Activated CD8-positive, alpha-beta memory T cell treated with anti-CD3 and anti-CD28 coated beads, Interleukin-2, amount 10 ng/mL, durations not matched to agents 7 days and 5 days (primary cell): ENCODE measurements at places on chromosomes 2 and 18. TPM values are rescaled to one million over a fixed set of nuclear protein-coding genes. Genes with fewer than 3 reads are reported as not detected.

FLACC1 gene
- 1.3 TPM for total RNA-seq

GAREM2 gene
- total RNA-seq, result 4.5 TPM

C1QL2 gene
- not detected for total RNA-seq

PTGR3 gene
- 31.5 TPM for total RNA-seq

TBR1 gene
- 0.05 TPM for total RNA-seq

RESP18 gene
- not detected for total RNA-seq

GPBAR1 gene
- 0.82 TPM for total RNA-seq

DNA sequence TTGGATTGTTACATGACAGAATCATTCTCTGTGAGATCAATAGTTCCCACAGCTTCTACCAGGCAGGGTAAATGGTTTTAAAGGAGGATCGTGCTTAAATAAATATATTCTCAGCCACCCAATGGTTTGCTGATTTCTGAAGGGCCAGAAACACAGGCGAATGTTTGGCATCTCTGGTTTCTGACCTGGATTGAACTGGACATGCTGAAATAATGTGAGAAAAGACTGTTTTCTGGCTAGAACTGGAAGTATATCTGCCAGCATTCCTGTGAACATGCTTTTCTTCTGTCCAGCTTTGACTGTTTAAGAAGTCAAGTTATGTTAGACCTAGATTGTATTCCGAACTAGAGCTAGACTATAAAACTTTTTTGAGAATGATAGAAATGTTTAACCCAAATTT lies 77.1 kb upstream of the COL3A1 start:
- no peak overlapping the region for H3K27ac ChIP-seq
- DNase-seq, result no peak
- H3K36me3 ChIP-seq, result no peaks in the 10 kb centered on the region
- H3K4me1 ChIP-seq, result no peaks in the 10 kb centered on the region
- no peak overlapping the region for H3K4me3 ChIP-seq
- no peaks in the 10 kb centered on the region for H3K27me3 ChIP-seq

DNA sequence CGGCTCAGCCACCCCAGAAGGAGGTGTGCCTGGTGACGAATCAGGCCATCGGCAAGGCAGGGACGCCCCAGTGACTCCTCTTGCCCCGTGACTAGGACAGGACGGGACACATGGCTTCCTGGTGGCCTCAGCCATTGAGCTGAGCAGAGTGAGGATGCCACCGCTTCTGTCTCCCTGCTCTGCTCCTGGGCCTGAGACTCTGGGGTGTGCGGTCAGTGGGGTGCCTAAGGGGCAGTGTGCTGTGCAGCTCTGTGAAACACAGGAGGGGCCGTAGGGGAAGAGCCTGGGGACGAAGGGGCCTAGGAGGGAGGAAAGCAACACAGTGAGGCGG lies 24.3 kb downstream of the IGFBP5 start:
- H3K27ac ChIP-seq, result no peak overlapping the region
- no peak overlapping the region for H3K4me3 ChIP-seq
- H3K27me3 ChIP-seq, result peaks cover 2% of the 10 kb centered on the region
- H3K4me1 ChIP-seq, result no peaks in the 10 kb centered on the region
- H3K36me3 ChIP-seq, result no peaks in the 10 kb centered on the region

DNA sequence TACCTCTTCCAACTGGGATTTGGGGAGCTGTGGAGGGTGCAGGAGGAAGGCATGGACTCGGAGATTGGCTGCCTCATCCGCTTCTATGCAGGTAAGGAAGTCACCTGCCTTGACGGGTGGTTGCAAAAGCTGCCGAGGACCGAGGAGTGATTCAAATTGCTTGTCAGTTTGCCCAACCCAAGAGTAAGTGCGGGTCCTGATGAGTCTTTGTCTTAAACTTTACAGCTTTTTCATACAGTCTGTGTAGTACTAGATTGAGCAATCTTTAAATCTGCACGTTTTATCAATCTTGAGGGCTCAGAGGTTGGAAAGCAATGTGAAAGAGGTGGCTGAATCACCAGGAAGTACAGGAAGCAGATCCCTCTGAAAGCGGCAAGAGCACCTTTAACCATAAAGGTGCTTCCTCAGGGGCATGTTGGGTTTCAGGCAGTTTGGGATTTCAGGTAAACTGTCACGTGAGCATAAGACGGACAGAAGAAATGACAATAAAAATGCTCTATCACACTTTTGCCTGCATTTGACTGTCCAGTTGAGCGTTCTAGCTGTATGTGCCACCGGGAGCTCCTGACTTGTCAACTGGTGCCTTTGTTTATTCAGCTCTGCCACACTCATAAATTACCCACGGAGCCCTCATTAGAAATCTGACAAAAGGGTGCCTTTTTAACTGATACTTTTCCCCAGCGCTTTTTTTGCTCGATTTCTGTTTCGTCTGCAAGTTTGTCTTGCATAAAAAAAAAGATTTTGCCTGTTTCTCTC lies 2.0 kb downstream of the PHLPP1 start:
- peaks cover 3% of the 10 kb centered on the region for H3K36me3 ChIP-seq
- peak overlapping the region; percentile 68 for H3K27ac ChIP-seq
- peak; percentile 56 for DNase-seq
- H3K27me3 ChIP-seq, result no peaks in the 10 kb centered on the region
